ENCODE measurements at places on chromosomes 5 and 9.

DNA sequence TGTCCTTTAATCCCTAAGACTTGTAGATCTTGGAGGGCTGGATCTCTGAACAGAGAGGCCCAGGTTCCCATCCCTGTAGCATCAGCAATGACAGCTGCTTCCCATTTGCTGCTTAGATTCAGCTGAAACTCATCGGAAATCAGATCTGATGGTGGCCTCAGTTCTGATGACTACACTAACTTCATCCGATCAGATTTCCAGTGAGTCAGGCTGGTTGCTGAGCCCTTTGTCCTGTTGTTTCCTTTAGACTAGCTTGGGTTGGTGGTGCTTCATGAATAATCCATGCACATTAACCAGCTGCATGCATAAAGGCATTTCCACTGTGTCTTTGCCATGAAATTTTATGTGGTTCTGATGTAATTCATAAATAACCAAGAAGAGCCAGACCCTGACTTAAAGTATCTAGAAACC, 195.2 kb upstream of the TUT7 start:
- DNase-seq: no peak

- DNase-seq: no peak
Measured at GRCh38 chr5:175697846-175698245, 40.0 kb downstream of the HRH2 start.

- DNase-seq: peak; percentile 30
Measured at GRCh38 chr9:114677418-114677817, 4.6 kb downstream of the TEX48 start.

- DNase-seq: no peak
Measured at GRCh38 chr5:97193355-97193688, 10.3 kb upstream of the RIOK2 start.

- no peak for DNase-seq
Measured at GRCh38 chr5:106376522-106376921, 1294.2 kb downstream of the EFNA5 start.

- DNase-seq: no peak
Measured at GRCh38 chr9:37032713-37033112, 1.4 kb downstream of the PAX5 start.

- no peak for DNase-seq
Measured at GRCh38 chr5:136079195-136079985, 50.6 kb downstream of the TGFBI start.

Measured in KBM-7 (cell line).